Fibroblast of villous mesenchyme (primary cell): ENCODE measurements at places on chromosomes 3 and 15. TPM values are rescaled to one million over a fixed set of nuclear protein-coding genes. Genes with fewer than 3 reads are reported as not detected.

DNA sequence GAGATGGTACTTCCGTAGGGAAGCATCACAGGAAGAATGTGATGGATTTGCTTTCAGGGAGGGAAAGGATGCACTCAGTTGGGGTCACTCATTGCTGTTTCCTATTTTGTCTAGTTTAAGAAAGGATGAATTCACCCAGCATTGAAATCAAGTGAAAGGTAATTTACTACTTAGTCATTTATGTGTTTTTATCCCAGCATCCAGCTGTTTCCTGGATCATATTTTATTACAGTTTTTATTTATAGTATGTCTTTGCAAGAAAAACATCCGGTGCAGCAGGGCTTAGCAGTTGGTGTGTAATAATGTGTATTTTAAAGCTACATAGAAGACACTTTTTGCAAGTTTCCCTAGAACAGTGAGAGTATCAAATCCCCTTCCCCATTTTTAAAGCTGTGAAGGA is 37.4 kb upstream of the GOLGA8B start:
- DNase-seq = peak; percentile 51

SPINK8 gene
- total RNA-seq = not detected in 2 replicates

TMEM212 gene
- not detected in 2 replicates for total RNA-seq

DNA sequence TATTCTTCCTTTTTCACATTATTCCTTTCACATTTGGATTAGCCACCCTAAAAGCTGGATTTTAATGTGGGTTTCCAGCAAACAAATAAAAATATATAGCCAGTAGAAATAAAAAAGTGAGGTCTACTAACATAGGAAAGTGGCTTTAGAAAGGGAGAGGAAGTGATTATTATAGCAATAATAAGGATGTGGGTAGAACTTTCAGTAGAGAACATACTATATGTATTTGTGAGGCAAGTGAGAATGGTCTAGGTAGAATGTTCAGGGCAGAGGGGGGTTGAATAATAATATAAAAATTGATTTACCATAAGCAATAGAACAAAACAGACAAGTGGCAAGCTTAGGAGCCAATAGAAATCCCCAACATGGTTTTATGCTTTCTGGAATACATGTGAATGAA is 88.6 kb downstream of the NR1I2 start:
- DNase-seq = no peak

DNA sequence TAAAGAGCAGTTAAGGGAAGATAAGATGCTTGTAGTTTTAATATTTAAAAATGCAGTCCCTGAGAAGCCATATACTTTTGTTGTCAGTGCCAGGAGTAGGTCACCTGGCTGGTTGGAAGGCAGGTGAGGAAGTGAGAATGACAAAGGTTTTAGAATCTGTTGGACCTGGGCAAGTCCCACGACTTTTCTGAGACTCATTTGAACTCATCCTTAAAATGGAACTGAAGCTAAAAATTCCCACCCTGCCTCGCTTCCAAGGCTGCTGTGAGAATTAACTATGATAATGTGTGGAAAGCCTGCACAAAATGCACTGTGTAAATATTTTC is 77.1 kb downstream of the IQSEC1 start:
- peak; percentile 63 for DNase-seq

DNA sequence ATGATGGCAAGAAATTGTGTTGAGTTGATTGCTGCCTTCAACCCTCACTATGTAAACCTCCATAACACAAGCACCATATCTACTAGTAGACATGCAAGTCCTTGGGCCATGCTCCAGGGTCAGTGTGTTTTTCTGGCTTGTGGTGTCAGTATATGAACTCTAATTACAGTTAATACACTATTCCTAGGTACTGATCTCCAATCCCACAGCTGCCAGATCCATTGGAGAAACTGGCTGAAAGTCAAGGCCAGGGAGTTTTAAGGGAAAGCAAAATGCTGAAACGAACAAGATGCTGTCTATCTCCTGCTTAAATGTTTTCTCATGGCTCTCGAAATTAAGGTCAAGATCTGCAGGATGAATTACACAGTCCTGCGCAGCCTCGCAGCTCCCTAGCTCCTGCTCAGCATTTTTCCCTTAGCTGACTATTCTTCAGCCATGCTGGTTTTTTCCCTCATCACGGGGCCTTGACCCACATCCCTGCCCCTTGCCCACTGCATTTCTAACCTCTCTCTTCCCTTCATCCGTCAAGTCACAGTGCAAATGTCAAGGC is 425.0 kb upstream of the ADAMTS9 start:
- DNase-seq = no peak

LRRIQ4 gene
- 0.32 TPM in 1 of 2 replicates, not detected in the other for total RNA-seq

DNA sequence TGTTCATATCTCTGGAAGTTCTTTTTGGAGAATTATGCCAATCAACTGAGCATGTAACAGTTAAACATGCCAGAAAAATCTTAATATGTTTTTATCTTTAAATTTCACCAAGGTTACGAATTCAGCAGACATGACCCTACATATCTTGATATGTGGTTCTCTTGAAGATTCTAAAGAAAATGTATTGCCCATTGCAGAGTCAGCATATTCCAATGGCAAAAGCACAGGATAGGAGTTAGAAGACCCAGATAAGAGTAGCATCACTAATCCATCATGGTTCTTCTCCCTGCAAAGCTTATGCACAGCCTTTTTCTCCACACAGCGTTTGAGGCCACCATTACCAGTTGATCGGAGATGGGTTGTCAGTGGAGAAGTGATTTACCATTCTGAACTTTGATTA is 402.8 kb downstream of the EPHB1 start:
- no peak for DNase-seq

GRCh38 chr15:70327856-70328678 is 230.3 kb upstream of the TLE3 start:
- peak; percentile 88 for DNase-seq

- no peak for DNase-seq
Observed at GRCh38 chr3:81740731-81741130, 20.7 kb downstream of the GBE1 start.

B3GNT5 gene
- total RNA-seq = 3.2 and 6.0 TPM in 2 replicates

MOBP gene
- not detected in 2 replicates for total RNA-seq

DNA sequence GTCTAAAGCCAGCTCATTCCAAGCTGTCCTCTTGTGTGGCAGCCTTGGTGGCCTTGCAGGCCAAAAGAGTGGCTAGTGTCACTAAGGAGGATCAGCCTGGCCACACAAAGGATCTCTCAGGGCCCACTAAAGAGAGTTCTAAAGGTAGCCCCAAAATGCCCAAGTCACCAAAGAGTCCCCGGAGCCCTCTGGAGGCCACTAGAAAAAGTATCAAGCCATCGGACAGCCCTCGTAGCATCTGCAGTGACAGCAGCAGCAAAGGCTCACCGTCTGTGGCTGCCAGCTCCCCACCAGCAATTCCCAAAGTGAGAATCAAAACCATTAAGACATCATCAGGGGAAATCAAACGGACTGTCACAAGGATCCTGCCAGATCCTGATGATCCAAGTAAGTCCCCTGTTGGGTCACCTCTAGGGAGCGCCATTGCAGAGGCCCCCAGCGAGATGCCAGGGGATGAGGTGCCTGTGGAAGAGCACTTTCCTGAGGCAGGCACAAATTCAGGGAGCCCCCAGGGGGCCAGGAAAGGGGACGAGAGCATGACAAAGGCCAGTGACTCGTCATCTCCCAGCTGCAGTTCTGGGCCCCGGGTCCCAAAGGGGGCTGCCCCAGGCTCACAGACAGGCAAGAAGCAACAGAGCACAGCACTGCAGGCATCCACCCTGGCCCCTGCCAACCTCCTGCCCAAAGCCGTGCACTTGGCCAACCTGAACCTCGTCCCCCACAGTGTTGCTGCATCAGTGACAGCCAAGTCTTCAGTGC is 33.5 kb upstream of the ALPK3 start:
- DNase-seq = no peak

DNA sequence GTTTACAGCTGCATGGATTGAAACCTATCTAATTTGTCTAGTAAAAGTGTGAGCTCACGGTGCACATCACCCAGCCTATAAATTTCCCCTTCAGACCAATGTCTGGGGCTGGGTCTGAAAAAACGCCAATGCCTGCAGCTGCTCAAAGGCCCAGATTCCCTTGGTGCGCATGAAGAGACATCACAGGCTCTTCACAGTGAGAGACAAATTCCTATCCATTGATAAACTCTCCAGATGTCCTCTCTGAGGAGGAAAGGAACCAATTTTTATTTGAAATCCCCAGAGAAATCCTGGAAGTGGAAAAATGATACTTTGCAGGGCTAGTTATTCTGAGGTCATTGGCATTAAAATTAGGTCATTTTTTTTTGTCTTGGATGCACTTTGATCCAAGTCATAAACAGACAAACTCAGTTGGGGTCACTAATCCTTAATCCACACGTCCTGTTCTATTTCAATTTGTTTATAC is 360.5 kb downstream of the EPHA3 start:
- no peak for DNase-seq

DNA sequence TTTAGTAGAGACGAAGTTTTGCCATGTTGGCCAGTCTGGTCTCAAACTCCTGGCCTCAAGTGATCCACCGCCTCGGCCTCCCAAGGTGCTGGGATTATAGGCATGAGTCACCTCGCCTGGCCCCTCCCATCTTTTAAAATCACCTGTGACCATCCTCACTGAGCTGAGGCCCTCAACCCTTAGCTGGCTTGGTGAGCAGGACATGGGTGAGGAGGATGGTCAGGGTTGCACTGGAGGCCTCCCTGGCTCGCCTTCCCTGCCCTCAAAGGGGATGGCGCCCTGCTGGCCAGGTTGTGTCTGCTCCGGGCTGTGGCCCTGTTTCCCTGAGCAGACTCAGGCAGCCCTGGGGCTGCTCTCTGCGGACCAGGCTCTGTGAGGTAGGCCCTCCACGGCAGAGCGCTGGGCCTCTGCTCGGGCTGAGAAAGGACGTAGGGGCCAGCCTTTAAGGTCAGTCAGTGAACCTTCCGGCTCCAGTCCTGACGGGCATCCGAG is 33.7 kb downstream of the SYNM start:
- DNase-seq = no peak
